Endothelial cell of umbilical vein (primary cell): ENCODE measurements at places on chromosomes 1 and 21. TPM values are rescaled to one million over a fixed set of nuclear protein-coding genes. Genes with fewer than 3 reads are reported as not detected.

Gene WDR64
- not detected in 2 replicates for total RNA-seq

- no peak overlapping the region for H3K27ac ChIP-seq
- no peak overlapping the region for H3K4me3 ChIP-seq
- no peaks in the 10 kb centered on the region for H3K27me3 ChIP-seq
Measured at GRCh38 chr1:221810406-221810805, 68.5 kb upstream of the DUSP10 start.

Gene ANKRD34A
- 0.24 and 0.60 TPM in 2 replicates for total RNA-seq

DNA sequence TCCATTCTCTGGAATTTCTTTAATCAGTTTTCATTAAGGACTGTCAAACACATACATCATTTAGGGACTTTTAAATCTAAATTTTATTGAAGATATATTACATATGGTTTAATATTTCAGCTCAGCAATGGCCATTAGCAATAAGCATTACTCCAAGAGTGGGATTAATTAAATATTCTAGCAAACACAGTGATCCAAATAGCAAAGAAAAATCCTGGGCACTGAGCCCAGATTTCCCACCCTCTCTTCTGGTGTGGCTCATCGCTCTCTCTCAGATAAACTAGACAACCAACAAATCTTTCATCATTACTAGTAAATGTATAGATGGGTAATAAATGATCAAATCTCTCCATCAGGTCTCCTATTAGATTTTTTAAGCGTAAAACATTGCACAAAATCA lies 53.5 kb upstream of the FOXD3 start:
- no peak for DNase-seq
- H3K27me3 ChIP-seq, result no peaks in the 10 kb centered on the region
- no peaks in the 10 kb centered on the region for H3K36me3 ChIP-seq
- H3K4me1 ChIP-seq, result no peaks in the 10 kb centered on the region
- no peak overlapping the region for H3K27ac ChIP-seq

DNA sequence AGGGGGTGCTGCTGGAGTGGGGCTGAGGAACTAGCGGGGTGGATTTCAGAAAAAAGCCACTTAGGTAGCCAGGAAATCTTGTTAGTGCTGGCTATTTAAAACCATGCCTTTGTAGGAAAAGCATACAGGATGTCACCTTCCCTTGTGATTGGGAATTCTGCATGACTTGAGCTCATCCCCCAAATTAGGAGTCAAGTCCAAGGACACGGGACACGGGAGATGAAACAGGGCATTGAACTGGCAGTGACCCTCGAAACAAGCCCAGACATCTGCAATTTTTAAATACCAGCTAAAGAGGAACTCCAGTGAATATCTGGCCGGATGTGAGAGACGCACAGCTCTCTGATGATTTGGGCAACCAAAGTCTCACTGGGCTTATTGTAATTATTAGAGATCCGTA lies 32.8 kb downstream of the C2CD2 start:
- peaks cover 2% of the 10 kb centered on the region for H3K4me1 ChIP-seq
- no peak for DNase-seq
- peaks cover 30% of the 10 kb centered on the region for H3K36me3 ChIP-seq
- no peaks in the 10 kb centered on the region for H3K27me3 ChIP-seq
- no peak overlapping the region for H3K4me3 ChIP-seq

- H3K27me3 ChIP-seq, result peaks cover 11% of the 10 kb centered on the region
- H3K4me1 ChIP-seq, result peaks cover 9% of the 10 kb centered on the region
- DNase-seq, result no peak
- H3K36me3 ChIP-seq, result no peaks in the 10 kb centered on the region
Measured at GRCh38 chr1:154810571-154810970, 59.5 kb downstream of the KCNN3 start.

Gene CYYR1
- total RNA-seq, result 23.8 and 25.7 TPM in 2 replicates

Gene SHISAL2A
- not detected in 2 replicates for total RNA-seq
